Heart left ventricle (tissue), 16 donors: ENCODE measurements at places on chromosomes 11 and 22. TPM values are rescaled to one million over a fixed set of nuclear protein-coding genes. Genes with fewer than 3 reads are reported as not detected.

DNA sequence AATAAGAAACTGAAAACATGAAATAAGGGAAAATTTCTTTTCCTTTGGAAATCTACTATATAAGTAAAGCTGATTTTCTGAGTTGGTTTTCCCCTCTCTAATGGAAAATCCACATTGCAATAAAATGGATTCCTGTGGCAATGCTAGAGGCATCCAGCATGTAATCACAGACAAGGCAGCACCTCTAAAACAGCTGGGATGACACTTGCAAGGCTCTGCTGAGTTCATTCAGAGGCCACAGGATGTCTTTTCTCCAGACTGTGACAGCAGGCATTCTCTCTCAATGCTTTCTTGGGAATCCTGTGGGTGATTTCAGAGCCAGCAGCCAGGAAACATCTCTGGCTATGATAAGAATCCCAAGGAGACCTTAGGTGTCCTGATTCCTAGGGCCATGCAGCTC, 201.3 kb upstream of the BLID start:
- no peak for DNase-seq

- no peak for DNase-seq
Observed at GRCh38 chr11:18369398-18369797, 25.0 kb upstream of the LDHA start.

The MS4A3 gene
- total RNA-seq, result not detected

The OR52K1 gene
- not detected for total RNA-seq

- no peak for DNase-seq
Observed at GRCh38 chr11:9073466-9074225, 17.8 kb downstream of the SCUBE2 start.

DNA sequence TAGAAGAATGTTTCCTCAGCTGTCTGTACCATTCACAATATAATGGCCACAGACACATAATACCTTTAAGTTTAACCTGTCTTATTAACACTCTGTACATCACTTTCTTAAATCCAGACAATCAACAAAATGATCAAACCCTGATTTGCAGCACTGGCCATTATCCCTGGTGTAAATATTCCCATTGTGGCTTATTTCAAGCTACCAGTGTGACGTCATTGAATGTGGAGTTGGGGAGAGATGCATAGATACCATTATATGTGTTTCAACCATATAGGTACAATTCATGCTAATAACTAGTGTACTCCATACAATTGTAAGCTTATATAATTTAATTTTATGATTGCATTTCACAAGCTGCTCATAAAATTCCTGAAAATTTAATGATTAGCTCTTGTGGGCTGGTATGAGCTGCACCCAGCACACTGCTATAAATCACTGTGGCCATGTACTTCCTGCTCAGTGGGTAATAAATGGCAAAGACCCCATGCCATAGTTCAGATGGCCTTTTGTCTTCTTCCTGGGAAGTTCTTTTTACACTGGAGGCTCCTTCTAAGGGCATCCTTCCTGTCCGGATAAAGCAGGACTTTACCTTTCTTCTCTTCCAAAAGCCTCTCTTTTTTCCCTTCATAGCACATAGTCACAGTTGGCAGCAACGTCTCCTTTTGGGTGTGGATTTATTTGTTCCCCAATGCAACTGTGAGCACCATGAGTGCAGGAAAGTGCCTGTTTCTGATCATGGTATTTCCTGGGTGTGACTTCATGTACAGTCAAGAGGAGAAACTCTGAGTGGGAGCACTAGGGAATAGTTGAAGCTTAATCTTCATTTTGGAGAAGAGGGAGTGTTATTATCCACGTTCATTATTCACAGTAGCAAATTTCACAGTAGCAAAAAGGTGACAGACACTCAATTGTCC, 87.8 kb downstream of the MIAT start:
- DNase-seq, result no peak

DNA sequence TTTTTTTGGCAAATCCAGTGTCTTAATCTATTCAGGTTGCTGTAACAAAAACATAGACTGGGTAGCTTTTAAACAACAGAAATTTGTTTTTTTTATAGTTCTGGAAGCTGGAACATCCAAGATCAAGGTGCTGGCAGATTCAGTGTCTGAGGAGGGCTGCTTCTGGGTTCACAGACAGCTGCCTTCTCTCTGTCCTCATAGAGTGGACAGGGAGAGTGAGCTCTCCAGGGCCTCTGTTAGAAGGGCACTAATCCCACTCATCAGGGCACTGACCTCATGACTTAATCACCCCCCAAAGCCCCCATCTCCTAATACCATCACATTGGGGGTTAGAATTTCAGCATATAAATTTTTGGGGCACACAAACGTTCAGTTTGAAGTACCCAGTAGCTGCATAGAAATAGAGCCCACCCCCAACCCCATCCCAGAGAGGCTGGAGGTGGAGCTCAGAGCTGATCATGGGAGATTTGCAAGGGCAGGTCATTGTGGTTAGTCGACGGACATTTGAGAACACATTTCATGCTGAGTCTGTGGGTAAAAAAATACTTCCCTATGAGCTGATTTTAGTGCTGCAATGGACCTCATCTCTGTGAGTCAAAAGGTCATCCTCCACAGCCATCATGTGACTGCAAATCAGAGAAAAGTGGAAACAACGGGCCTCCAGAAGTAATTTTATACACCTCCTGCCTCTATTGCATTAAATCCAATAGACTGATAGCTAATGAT, 203.1 kb upstream of the CADM1 start:
- no peak for DNase-seq
